ENCODE measurements at places on chromosomes 2 and 18.

DNA sequence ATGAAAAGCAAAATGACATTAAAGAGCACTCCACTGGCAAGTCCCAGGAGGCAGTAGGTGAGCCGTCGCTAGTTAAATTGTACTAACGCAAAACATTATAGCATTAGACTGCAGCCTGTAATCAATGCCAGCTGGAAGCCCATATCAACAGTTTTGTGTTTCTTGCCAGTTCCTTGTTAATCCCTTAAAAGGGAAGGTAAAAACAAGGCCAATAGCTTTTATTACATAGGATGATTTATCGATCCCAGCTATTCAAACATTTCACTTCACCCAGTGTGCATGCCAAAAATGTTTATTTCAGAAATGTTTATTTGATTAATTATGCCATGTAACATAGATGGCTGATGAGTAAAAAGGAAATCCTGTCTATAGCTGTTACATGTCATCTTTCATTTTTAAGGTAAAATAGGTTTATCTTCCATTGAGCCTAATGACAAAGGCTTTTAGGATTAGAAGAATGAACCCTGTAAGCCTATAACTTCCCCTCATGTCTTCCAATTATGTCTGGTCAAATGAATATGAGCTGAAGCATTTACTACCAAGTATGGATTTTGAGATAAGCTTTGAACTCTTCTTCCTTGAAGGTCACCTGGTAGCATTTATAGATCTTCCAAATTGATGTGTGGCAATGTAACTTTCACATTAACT, 591.2 kb downstream of the RNF144A start:
- DNase-seq: peak; percentile 97

DNA sequence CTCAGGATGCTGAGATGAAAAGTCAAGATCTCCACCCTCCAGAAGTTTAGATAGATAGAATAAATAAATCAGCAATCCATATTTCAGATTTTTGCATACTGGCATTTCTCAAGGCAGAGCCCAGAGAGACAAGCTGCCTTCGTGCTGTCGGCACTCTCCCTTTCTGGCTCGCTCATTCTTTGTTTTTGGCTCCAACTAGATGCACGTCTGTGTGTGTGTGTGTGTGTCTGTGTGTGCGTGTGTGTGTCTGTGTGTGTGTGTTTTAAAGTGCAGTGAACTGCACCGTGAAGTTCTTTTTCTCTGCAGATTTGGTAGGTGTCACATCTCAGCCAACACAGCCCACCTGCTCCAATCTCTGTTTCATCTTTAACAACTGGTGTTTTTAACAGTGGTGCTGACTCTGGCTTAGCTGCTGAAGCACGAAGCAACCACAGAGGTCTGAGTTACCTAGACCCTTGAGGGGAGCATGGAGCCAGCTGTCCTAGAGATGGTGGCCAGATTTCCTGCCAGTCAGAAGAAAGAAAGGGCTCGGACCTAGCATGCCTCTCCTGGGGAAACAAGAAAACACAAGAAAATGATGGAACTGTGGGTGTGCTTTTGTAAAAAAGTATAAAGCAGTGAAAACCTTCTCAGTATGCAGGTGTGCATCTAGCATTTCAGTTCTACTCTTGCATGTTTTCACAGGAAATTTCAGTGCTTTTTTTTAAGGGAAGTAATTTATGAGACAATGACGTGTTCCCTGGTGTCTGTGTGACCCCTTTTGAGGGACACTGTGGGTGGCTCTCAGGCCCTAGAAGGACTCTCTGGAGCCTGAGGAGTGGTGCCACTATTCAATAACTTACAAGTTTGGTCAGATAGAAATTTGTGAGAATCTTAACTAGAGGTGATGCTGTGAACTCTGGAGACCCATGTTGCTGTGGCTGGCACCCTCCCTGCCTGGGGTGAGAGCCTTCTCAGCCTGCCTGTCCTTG, 364.3 kb downstream of the RNF144A start:
- DNase-seq: no peak

DNA sequence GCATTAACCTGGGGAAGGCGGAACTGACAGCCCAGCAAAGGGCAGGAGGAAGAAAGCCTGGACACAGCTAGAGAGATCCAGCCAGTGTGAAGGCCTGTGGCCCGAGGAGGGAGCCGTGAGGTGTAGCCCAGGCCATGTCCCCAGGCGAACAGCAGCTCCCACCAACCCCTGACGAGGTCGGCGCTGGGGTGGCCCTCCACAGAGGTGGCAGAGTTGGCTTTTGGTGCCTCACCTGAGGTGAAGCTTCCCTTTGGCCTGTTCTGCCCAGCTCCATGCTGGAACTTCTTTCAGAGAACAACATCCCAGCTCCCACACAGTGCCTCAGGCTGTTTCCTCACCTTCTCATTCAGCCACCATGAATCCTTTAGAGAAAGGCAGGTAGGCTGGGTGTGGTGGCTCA, 13.3 kb downstream of the TMEM177 start:
- DNase-seq: no peak

DNA sequence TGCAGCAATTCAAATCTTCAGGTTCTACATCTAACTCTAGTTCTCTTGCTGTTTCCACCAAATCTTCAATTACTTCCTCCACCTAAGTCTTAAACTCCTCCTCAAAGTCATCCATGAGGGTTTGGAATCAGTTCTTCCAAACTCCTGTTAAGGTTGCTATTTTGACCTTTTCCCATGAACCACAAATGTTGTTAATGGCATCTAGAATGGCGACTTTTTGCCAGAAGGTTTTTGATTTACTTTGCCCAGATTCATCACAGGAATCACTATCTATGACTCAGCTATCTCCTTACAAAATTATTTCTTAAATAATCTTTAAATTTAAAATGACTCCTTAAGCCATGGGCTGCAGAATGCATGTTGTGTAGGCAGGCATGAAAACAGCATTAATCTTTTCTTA, 368.9 kb upstream of the TNP1 start:
- no peak for DNase-seq

DNA sequence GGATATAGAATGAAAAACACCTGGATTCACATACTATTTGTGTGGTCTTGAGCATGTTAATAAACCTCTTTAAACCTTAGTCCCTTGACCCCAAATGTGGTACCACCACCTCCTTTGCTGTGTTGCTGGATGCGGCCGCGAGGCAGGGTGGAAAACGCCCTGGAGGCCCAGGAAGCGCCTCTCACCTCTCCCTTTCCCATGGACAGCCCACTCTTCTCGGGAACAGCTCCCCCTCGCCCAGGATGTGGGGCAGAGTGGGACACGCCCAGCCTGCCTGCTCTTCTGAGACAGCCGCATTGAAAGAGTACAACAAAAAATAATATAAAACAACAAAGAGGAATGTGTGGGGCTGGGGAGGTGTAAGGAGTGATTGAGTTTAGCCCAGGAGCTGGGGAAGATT, 549.0 kb upstream of the ID2 start:
- no peak for DNase-seq

GRCh38 chr2:100782380-100782878, 37.5 kb upstream of the NPAS2 start:
- DNase-seq: no peak

DNA sequence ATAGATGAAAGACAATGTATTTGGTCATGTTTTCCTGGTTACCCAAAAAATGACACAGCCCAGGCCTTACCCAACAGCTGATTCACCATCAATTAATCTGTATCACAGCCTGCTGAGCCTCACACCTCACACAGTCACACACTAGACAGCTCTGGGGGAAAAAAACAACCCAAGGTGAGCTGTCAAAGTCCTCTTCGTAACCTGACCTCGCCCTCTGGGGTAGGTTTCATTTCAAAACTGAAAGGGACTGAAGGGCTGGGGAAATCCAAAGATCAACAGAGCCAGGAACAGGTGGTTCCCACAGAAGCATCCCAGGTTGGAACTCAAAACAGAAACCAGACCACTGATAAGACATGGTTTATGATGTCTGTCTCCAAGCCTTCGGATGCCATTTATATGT, 18.2 kb upstream of the PCBP1 start:
- no peak for DNase-seq

DNA sequence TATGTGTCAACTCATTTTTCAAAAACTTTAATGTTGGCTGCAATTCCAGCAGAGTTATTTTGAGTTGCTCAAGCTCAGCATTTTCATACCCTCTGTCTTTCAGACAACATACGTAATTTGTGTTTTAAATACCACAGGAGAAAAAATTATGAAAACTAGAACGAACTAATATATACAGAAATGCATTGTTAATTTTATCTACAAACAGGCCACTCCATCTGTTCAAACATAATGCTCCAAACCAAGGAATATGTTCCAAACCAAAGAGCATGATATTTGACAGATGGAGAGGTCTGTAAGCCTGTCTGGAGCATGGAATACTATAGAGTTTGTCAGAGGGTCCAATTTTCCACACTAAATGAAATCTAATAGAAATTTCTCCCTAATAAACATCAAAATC, 536.2 kb upstream of the FSIP2 start:
- no peak for DNase-seq

GRCh38 chr2:15337996-15338666, 223.0 kb downstream of the NBAS start:
- DNase-seq: no peak

DNA sequence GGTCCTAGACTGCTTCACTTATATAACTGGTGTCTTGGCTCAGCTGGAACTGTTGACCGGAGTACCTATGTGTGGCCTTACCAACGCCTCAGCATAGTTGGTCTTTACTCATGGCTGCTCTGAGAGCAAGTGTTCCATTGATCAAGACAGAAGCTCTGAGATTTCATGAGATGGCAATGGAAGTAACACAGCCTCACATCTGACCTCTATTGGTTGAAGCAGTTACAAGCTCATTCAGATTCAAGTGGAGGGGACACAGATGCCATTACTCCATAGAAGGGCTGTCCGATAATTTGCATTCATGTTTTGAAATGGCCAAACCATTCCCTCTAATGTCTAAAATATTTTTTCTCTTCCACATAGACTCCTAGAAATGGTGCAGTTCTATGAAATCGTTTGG, 46.4 kb upstream of the STK39 start:
- DNase-seq: no peak

DNA sequence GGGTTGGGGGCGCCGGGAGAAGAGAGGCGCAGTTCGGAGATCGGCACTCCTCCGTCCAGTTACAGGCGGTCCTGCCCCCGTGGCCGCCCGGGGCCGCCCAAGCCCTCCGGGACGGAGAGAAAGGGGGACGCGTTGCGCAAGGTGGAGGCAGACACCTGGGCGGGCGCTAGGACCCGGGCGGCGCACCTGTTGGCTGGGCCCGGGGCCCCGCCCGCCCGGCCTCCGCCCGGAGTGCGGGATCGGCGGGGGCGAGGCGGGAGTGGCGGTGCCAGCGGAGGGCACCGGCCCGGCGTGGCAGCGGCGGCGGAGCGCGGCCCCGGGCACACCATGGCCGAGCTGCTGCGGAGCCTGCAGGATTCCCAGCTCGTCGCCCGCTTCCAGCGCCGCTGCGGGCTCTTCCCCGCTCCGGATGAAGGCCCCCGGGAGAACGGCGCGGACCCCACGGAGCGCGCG, at the start of gene SGPP2:
SGPP2 (plus strand) TSS at position 268 of the 453 bp plus-strand sequence; CDS start at position 328, 60 bp downstream.
- no peak for DNase-seq

- no peak for DNase-seq
Measured at GRCh38 chr18:40056079-40056692, 1898.8 kb upstream of the PIK3C3 start.

DNA sequence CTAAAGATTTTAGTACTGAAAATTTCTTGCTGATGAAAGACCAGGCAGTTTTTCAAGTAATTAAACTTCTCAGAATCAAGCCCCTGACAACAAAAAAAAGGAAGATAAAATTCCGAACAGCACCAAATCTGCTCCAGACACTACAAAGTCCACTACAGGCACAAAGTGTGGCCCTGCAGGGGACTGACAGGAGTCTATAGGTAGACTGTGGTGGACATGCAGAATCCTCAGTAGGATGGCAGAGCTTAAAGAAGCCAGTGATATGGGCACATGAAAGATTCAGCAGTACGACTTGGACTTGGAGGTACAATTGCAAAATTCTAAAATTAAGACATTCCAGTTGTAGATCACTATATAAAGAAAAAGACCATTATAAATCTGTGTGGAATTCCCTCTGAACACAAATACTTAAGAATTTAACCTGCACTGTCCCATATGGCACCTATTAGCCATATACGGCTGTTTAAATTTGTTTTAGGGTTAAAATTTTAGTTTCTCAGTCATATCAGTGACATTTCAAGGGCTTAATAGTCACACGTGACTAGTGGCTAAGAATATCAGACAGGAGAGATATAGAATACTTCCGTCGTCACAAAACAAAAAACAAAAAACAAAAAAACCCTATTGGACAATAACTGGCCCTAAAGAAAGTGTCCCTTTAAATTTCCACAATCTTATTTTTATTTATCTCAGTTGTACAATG, 32.0 kb downstream of the SFT2D3 start:
- DNase-seq: no peak

GRCh38 chr2:138059487-138060300, 95.4 kb downstream of the HNMT start:
- DNase-seq: no peak

GRCh38 chr18:74597034-74597661, 522 bp upstream of the ZNF407 start:
- DNase-seq: no peak

- no peak for DNase-seq
Measured at GRCh38 chr18:10842861-10843260, 306.5 kb downstream of the PIEZO2 start.

- no peak for DNase-seq
Measured at GRCh38 chr18:3449512-3450011, 410 bp upstream of the TGIF1 start.

DNA sequence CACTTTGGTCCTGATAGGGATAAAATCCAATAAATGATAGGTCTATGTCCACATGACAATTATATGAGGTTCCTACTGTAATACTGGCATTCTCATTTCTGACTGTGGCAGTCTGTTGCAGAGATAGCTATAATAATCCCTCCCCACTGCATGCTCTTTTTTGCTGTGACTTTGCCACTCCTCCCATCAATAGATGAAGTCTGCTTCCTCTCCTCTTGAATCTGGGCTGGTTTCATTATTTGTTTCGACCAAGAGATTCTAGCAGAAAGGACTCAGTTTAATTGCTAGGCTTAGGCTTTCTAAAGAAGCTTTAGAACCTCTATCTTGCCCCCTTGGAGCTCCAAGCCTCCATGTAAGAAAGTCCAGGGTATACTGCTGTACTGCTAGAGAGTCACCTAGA, 23.3 kb upstream of the CREB1 start:
- DNase-seq: no peak

- no peak for DNase-seq
Measured at GRCh38 chr18:8998481-8999217, 103.8 kb upstream of the NDUFV2 start.

DNA sequence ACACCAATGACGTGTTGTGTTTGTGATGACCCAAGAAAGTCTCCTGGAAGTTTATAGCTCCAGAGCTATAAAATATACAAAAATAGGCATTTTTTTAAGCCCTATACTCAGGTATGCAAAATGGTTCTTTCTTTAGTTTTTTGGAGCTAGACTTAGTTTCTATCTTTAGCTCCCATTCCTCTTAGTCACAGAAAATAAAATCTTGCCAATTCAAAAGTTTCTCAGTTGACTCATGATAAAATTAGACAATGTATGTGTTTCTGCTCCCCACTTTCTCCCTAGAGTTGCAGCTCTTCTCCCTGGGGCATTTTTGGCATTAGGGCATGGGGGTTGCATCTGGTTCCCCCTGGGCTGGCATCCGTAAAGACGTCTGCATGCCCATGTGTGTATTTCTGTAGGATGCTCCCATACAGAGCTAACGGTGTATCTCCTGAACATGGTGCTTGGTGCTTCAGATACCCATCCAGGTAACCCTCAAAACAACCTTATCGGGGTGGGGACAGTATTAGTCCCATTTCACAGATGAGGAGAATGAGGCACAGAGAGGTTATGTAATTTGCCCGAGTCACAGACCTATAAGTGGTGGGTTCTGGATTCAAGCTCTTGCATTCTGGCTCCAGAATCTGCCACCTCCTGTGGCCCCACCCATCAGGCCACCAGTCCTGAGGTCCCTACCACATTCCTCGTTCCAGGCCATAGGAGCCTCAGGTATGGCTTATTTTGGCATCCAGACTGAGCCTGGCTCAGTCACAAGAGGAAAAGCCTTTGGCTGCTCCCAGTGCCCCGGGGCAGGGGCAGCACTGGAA, 43.1 kb upstream of the ASAP2 start:
- no peak for DNase-seq
